Activated CD4-positive, alpha-beta T cell treated with anti-CD3 and anti-CD28 coated beads, Interleukin-2, Interleukin-6, amounts not matched to agents 100 ng/mL and 50 ng/mL, durations not matched to agents 16 hours and 8 hours (primary cell): ENCODE measurements at places on chromosomes 6 and 20.

DNA sequence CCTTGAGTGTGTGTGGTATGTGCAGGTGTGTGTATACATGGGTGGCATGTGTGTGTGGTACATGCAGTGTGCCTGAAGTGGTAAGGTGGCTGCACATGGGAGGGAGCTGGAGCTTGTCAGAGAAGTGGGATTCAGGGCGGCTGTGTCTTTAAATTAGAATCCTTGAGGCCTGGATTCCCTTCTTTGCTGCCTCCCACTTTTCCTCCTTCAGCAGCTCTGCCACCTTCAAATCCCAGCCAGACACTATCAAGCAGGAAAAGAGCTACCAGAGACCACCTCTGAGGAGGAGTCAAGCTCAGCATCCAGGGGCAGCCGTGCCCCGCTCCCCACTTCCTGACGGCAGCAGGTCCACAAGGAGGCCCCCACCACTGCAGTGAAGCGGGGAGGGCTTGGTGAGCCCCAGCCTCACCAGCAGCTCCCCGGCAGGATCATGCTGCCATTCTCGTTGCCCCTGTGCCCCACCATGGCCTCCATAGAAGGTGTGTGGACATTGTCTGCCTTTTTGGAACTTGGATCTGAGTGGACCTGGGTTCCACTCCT, 131.0 kb upstream of the MLN start:
- no peak for DNase-seq

- DNase-seq, result no peak
Measured at GRCh38 chr6:141259807-141260206, 872.9 kb upstream of the GJE1 start.

DNA sequence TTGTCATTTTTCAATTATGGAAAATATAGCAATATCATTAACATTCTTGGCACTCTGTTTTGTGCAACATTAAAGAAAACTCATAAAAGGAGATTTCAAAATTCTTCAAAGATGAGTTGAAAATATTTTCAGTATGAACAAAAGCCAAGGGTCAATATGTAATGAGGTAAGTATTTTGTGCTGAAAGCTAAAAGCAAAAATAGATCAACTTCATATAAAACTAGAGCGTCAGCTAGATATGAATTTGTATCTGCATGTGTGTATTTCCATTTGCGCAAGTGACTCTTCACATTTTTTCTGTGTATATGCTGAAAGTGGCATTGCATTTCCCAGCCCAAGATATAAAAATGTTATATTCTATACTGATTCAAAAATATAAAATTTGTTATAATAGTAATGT, 492.1 kb upstream of the EYS start:
- DNase-seq, result no peak

DNA sequence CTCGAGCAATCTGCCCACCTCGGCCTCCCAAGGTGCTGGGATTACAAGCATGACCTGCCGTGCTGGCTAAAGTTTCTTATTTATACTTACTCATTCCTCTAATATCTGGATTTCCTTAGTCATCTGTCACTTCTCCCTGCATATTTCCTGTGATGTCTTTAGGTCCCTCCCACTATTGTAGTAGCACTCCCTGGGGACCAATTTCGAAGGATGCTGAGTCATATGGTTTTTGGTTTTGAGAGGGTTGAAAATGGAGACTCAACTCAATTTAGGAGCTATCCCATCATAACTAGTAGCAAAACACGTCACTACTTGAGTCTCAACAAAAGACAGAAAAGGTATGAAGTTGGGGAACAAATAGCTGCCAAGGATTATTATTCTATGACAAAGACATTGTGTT, 20.2 kb downstream of the MCUR1 start:
- peak; percentile 86 for DNase-seq

- DNase-seq, result no peak
Measured at GRCh38 chr6:17197607-17198006, 83.6 kb upstream of the RBM24 start.

DNA sequence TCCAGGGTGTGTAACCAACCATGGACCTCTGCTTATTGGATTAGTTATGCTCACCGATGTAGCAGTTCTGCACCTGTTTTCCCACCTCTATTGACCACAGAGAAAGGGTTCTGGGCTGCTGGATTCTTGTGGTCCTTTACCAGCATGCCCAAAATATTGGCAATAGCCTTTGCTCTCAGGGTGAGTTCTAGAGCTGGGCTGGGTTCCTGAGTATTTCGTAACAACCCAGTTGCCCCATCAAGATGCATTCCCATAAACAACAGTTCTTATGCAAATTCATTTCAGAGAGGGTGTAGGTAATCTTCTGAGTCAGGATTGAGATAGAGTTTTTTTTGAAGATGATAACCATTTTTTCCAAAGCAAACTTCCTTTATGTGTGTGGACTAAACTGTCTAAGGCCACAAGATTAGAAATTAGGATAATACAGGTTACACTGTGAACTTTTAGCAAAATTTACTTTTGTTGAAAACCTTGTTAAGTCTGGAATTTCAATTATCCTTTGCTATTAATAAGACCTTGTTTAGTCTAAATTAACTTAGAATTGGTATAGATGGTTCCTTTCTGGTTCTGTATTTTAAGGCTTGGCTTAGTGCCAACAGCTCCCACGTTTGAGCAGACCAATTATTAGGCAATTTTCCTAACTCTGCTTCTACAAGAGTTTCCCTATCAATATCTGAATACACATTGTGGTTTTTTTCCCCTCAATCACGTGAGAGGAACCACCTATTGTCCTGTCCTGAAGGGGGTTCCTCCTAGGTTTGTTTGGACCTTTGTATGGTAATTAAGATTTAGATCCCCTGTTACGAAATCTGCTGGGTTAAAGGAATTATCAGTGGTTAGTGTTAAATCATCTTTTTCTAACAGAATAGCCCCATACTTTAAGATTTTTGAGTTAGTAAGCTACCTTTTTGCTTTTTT, 46.1 kb downstream of the TBX18 start:
- no peak for DNase-seq

DNA sequence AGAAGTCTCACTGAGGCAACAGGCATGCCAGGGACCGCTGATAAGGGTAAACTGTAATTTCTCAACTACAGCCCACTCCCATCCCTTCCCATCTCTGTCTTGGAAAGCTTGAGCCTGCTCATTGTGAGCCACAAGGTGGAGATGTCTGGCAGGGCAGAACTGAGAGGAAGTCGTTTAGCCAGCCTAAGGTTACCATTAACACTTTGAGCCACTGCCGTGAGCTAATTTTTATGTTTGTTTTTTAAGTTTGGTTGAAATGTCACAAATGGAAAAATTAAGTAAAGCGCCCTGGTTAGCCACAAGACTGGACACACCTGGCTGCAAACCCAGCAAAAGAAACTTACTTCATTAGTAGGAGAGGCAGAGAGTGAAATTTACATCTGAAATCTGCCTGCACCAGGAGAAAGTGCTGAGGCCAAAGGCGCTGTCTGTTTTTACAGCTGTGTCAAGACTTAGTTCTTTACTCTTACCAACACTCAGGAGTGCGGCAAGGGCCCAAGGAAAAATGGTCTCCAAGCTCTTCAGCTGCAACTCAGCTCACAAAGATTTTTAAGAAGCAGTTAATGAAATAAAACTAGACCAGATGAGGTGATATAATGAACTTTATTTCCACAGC, 50.0 kb upstream of the FAM83C start:
- DNase-seq, result no peak

- no peak for DNase-seq
Measured at GRCh38 chr6:22444330-22444729, 125.0 kb upstream of the HDGFL1 start.

DNA sequence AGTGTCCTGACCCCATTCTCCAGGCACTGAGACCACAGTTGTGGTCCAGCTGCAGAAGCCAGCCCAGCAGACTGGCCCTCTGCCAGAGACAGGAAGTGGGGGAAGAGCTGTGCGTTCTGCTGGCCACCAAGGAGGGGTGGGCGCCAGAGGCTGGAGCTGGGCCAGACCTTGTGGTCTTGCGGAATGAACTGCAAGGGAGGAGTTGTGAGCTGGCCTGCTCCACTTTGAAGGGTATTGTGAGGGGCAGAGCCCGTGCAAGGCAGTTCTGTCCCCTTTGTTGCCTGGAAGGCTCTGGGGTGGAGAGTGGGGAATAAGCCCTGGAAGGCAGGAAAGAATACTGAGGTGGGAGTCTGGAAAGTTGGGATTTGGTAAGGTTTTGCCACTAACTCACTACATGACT, 3.6 kb upstream of the MDFI start:
- DNase-seq, result no peak

GRCh38 chr6:151109361-151109760, 130.4 kb upstream of the AKAP12 start:
- no peak for DNase-seq

DNA sequence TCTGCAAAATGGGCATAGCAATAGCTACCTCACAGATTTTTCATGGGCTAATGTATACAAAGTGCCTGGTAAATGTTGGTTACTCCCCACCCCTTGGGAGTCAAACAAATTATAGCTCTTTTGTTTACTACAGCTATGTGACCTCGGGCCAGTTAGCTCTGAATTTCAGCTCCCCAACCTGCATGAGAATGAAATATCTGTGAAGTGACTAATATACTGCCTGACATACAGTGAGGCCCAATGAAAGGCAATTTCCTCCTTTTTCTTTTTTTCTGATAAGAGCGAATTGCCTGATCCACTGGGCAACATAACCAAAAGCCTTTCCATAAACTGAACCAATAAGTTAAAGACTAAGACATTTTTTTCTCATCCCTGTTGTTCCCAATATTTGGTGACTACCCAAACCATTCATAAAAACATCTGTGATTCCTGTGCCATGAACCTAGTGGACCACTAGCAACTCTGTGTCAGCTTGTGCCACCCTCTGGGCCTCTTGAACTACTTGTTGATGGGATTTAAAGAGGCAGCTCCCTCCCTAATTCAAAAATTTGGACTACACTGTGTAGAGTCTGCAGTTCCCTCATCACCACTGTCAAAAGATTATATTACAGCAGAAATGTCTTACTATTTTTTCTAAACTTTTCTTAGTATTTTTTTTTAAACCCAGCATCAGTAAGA, 91.9 kb upstream of the TMEM30A start:
- DNase-seq, result no peak

- DNase-seq, result no peak
Measured at GRCh38 chr6:116033687-116034303, 26.9 kb downstream of the FRK start.

DNA sequence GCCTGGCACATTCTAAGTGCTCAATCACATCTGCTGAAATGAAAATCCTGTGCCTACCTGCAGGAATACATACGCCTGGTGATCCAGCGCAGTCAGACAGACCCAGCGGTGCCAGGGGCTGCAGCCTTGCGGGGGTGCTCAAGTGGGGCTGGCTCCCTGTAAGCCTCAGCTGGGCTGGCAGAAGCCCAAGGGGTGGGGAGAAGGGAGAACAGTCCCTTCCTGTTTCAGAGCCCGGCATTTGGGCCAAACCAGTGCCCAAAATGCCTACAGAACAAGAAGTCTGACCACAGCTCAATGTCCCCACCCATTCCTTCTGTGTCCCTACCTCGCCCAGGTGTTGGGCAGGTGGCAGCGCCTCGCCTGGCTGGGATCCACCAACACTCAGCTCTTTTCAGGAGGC, 22.6 kb downstream of the KCNK15 start:
- DNase-seq, result no peak

DNA sequence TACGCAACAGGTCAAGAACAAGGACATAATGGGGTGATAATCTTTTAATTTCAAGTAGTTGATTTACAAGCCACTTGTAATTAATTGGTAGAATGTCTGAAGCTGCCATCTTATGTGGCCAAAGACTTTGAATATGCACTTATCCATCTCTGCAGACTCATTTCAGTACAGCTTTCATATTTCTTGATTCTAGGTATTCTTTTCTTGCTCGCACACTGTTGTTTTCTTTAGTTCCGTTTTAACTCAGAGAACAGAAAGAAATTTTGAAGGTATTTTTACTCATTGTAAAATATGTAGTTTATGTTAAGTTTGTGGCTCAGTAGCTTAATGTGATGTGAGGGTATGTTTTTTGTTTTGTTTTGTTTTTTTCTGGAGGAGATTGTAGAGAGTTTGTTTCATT, 73.9 kb downstream of the UBR2 start:
- peak; percentile 56 for DNase-seq

DNA sequence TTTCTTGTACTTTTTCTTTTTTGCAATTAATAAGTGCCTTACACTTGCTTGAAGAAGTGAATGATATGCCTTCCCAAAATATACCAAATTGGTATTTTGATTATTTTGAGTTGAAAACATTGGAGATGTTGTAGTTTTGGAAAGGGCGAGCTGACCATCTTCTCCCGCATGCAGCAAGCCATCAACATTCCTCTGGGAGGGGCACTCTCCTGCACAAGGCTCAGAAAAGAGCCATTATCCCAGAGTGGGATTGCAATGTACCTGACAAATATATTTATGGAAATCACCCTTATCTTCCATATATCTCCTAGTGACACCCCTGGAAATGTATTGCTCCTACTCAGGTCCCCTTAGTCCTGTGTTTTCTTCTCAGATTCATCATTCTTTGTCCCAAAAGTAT, 22.8 kb upstream of the PNRC1 start:
- DNase-seq, result no peak

DNA sequence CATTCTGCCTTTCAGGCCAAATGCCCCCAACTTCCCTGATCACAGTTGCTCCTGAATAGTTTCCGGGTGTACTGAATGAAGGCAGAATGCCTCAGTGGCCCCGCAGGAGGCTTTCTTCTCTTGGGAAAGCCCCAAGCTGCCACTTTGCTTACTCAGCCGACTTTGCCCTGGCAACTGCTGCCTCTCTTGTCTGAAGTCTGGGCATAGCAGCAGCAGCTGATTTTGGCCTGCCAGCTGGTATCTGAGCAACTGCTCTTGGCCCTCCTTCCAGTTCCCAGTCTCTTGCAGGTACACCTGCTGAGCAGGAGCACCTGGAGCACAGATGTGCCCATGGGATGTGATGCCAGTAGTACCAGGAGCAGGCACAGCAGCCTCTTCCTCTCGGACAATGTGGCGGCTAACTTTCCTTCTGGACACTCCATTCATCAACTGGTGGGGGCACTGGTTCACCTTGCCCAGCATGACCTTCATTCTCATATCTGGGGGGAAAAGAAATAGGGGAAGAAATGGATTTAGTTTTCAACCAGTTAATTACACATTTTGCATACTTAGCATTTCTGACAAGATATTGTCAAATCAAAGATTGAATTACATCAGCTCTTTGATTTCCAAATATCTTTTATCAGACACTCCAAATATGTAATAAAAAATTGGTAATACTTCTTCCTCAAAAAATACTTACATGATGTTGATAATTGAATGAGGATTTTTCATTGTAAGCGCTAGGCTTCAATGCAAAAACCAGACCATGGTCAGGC, 468.2 kb downstream of the PKHD1 start:
- DNase-seq, result no peak

GRCh38 chr6:36917541-36918193, 31.9 kb downstream of the C6orf89 start:
- no peak for DNase-seq

- DNase-seq, result no peak
Measured at GRCh38 chr20:3763671-3764601, 3.6 kb downstream of the ADISSP start.

- DNase-seq, result peak; percentile 23
Measured at GRCh38 chr6:161922631-161923119, 648.8 kb upstream of the AGPAT4 start.
